ENCODE measurements at places on chromosomes 3 and 15.

DNA sequence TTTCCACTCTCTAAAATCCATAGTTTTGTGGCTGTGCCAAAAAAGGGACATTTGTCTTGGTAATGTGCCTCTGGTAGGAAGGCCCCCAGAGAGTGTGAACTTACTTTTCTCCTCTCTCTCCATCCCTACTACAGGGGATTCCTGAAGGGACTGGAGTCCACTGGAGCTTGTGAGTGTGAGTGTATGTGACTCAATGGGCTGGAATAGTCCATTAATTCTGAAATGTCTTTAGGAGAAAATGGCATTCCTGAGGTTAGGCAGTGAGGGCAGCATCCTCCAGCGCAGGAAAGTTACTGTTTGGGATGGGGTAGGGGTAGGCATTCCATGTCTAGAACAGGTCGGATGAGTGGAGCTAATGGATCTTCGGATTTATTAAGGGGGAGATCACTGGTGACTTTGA lies 59.8 kb upstream of the CACNA2D3 start:
- no peak for DNase-seq

- DNase-seq, result no peak
Observed at GRCh38 chr3:162337630-162338029, 841.0 kb downstream of the OTOL1 start.

- DNase-seq, result no peak
Observed at GRCh38 chr3:46987319-46987742, 7.9 kb downstream of the NBEAL2 start.

GRCh38 chr15:88321271-88321670 lies 64.7 kb upstream of the NTRK3 start:
- DNase-seq, result no peak

GRCh38 chr3:122298239-122298638 lies 26.8 kb upstream of the CSTA start:
- no peak for DNase-seq
